ENCODE measurements at places on chromosomes 2 and 18.

- DNase-seq, result peak; percentile 72
Measured at GRCh38 chr2:187138265-187138664, 289.3 kb upstream of the ZSWIM2 start.

DNA sequence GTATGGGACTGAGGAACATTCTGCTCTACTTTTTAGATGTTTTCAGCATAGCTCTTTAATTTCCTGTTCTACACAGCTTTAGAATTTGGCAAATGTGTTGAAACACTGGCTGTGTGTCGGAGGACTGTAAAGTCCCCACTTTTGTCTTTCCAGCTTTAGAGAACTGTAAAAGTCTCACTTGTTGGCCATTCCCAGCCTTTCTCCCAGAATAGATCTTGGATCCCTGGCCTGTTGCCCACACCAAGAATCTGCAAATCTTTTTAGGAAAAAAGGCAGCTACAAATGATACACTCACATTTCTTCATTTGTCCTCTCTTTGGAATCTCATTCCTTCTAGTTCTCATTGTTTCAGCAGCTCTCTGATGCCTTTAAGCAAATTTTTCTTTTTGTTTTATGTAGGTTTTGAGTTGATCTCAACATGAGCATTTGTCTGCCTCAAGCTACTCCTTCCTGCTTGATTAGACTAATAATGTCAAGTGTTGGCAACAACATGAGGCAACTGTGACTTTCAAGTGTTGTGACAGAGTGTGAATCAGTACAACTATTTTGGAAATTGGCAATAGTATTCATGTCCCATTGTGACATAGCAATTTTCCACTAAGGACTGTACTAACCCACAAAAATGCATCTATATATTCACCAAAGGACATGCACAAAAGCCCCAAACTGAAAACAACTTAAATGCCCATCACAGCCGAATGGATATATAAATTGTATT lies 610.8 kb downstream of the EPHA4 start:
- DNase-seq, result no peak

GRCh38 chr18:21242780-21243401 lies 859 bp downstream of the GREB1L start:
- DNase-seq, result no peak

- peak; percentile 42 for DNase-seq
Measured at GRCh38 chr2:12705742-12706141, 11.0 kb upstream of the TRIB2 start.

DNA sequence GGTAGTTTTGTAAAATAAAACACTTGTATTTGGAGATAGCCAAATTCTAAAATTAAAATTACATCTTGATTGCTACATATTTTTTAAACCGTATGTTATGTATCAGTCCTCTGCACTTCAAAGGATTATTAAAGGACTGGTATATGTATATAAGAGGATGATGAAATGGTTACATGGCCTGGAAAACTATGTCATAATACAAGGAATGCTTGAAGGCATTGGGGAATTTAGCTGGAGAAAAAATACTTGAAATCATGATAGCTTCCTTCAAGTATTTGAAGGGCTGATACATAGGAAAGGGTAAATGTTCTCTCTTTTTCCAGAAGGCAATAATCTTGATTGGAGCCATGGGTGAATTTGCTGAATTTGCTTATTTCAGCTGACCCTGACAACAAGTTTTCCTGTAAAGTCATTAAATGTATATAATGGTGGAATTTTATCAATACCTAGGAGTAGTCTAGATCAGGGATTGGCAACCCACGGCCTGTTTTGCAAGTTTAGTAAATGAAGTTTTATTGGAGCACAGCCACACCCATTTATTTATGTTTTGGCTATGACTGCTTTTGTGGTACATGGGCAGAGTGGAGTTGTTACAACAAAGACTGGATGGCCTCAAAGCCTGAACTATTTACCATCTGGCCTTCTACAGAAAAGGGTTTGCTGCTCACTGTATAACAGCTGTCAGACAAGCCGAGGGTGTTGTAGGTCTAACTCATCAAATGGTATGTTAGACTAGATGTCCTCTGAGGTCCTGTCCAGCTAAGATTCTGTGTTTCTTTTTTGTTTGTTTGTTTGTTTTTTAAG lies 34.4 kb downstream of the ACYP2 start:
- peak; percentile 41 for DNase-seq

GRCh38 chr2:95165371-95166064 lies at the start of gene ZNF2:
ZNF2 (plus strand) TSS chr2:95165809; CDS start chr2:95176227, 10,418 bp downstream.
- peak; percentile 99 for DNase-seq

Measured in choroid plexus epithelial cell (primary cell).